ENCODE measurements at places on chromosomes 7 and 10.

GRCh38 chr7:128167042-128167701, 73.9 kb upstream of the LEP start:
- no peak for DNase-seq

GRCh38 chr7:150715738-150716137, 675 bp upstream of the GIMAP1 start:
- no peak for DNase-seq

DNA sequence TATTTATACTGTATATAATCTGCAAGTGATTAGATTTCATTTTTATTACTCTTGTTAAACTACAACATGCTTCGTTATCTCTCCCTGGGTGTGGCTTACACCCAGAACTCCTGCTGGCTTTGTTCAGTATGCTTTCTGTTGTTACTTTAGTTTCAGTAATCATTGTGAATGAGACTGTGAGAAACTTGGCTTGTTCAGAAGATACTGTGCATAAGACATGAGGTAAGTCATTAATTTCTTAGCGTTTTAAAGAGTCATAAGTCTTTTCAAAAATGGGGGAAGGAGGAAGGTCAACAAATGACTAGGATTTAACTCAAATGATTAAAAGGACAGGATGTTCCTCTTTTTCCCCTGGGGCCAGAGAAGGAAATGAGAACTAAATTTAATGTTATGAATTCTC, 11.6 kb upstream of the ADD3 start:
- DNase-seq: no peak

DNA sequence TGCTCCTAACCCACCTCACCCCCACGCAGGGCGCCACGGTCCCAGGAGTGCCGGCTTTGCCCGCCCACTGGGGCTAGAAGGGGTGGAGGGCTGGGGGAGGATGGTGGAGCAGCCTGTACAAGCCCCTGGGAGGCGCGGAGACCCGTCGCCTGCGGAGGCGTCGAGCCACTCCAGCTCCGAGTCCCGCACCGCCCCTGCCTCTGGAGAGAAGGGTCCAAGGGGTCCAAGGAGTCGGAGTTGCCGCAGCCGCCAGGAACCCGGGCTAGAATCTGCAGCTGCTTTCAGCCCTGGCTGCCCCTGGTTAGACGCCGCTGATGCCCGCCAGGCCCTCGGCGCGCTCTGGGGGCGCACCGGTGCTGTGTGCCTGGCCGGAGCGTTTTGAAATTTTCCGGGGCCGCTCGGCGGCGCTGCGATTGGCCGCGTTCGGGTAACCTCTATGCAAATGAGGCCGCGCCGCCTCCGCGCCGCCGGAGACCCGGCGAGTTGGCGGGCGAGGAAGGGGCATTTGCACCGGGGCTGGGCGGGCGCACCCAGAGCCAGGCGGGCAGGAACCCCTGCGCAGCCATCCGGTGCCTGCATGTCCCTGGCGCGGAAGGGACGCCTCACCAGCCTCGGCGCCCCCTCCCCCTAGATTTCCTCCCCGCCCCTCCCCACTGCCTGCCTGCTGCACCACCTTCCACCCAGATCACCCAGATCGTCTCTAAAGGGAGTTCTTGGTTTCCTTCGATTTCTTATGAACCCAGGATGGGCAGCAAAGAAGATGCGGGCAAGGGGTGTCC, at the start of gene HMX2:
Gene HMX2 (plus strand): TSS at position 502 of the 779 bp plus-strand sequence. CDS start 243 bp downstream, at position 745.
- no peak for DNase-seq

DNA sequence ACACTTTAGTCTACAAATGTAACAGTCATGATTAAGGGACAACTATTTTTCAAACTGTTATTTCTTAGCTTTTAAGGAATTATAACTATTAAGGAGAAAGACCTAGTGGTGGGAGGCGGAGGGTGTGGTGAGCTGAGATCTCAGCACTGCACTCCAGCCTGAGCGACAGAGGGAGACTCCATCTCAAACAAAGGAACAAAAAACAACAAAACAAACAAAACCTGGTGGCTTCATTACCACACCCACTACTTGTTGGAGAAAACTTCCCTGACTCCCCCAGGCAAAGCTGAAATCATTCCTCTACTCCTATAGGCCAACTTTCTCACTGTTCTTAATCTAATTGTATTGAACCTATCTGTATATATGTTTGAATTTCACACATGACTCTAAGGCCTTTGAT, 3.2 kb downstream of the POLR1F start:
- DNase-seq: no peak

DNA sequence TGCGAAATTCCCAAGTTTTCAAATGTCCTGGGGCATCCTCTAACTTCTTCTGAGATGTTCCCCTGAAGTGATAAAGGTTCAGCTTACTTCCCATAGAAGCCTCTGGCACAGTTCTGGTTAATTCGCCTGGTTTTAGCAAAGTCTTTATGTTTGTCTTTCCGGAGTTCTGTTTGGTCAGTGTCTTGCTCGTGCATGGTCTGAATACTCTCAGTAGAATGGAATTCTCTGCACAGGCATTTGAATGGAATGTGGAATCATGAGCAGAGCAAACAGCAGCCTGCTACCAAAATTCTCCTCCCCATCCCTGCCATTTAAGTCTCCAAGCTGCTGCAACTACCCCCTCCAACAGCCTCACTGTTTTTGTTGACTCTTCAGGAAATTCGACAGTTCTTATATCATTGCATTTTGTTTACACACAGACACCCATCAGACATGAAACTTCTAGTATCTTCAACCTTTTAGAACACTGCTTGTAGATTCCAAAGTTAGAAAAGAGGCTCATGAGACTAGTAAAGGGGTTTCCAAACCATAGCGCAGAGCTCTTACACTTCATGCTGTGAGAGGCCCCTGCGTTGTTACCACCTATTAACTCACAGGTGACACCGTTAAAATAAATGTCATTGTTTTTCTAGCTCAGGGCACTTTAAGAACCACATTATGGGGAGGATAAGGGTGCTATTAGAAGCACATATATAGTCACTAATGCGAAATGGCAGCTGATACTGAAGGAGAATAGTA, 129.7 kb downstream of the PLCE1 start:
- no peak for DNase-seq

DNA sequence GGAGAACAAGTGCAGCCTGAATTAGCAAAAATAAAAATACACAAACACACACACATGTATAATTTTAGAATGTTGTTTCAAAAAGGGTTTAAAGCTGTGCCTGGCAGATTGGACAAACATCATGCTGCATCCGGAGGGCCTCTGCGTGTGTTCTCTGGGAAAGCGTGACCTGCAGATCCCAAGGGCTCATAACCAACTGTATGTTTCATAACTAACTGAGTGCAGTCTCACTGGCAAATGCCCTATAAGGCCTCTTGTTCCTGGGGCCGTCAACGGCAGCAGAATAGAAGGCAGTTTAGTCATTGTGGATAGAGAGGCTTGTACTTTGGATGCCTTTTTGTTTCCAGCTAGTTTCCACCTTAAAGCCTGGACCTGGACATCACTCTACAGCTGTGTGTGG, 243.8 kb upstream of the KIAA1217 start:
- no peak for DNase-seq

GRCh38 chr7:2607122-2607922, 24.5 kb upstream of the TTYH3 start:
- no peak for DNase-seq

- DNase-seq: no peak
Observed at GRCh38 chr10:1629326-1630198, 107.8 kb downstream of the ADARB2 start.

DNA sequence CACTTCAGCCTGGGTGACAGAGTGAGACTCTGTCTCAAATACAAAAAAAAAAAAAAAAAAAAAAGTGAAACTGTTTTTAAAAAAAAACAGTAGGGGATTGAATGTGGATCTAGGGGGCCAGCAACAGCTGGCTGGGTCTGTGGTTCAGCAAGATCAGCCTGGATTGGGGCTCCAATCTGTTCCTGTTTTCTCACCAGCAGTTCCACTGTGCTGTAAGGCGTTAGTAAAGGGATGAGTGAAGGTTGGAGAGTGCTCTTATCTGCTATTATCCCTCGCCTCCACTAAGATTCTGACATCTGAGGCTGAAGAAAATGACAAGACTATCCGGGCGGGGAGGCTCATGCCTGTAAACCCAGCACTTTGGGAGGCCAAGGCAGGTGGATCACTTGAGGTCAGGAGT, 41.6 kb upstream of the GTF2IRD1 start:
- DNase-seq: no peak

DNA sequence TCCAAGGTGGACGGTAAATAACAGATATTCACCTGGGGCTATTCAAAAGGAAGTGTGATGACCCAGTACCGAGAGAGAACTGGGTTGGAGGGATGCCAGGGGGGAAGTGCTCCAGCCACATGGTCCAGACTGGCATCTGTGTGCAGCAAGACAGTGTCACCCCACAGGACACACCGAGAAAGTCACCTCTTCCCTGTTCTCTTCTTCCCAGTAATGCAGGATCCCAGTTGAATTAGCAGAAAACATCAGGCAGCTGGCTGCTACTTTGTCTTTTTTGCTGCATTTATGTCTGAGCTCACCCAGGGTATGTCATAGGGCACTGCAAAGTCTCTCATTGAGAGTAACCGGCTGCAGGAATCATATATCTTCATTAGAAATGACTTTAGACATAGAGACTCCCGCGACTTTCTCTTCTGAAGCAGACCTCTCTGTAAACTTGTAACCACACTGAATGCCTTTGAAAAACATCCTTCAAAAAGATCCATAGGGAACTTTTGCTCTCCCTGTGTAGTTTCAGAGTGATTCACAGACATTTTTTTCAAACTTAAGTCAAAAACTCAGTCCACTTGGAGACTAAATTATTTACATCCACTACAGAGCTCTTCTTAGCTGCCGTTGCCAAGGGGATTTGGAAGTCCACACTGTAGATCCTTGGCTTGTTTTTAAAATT, 609.0 kb upstream of the DPP6 start:
- no peak for DNase-seq

- DNase-seq: no peak
Observed at GRCh38 chr10:89351780-89352597, 24.2 kb downstream of the IFIT3 start.

GRCh38 chr10:13732465-13732881, 145.7 kb downstream of the PRPF18 start:
- DNase-seq: no peak

GRCh38 chr7:38748056-38748610, 117.0 kb upstream of the AMPH start:
- DNase-seq: no peak

DNA sequence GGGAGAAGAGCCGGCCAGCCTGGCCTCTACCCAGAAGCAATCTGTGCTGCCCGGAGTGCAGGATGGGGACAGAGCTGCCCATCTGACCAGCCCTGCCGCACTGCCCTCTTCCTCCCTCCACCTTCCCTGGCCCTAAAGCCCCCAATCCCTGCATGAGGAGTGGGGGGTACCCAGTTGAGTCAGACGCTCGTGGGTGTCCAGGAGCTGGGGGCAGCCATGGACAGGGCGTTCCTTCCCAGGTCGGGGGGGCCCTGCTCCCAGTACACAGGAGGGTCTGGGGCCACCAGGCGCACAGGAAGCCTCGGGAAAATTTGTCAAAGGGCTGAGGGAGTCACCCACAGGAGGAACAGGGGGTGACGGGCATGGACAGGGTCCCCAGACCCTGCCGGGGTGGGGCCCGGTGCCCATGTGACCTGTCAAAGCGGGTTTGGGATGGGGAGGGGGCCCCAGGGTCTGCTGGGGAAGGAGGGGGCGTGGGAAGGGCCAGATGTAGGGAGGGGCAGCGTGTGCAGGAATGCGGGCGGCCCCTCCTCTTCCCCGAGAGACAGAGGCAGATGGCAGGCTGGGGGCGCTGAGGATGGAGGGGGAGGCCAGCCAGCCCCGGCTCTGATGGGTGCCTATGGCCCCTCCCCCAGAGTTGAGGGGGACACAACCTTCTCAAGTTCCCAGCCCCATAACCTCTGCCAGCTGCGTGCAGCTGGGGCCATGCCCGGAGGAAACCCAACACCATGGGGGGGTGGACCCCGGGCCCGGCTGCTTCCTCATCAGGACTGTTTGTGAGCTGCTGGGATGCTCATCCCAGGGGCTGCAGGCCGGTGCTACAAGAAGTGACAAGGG, 21.5 kb upstream of the GRIFIN start:
- no peak for DNase-seq

DNA sequence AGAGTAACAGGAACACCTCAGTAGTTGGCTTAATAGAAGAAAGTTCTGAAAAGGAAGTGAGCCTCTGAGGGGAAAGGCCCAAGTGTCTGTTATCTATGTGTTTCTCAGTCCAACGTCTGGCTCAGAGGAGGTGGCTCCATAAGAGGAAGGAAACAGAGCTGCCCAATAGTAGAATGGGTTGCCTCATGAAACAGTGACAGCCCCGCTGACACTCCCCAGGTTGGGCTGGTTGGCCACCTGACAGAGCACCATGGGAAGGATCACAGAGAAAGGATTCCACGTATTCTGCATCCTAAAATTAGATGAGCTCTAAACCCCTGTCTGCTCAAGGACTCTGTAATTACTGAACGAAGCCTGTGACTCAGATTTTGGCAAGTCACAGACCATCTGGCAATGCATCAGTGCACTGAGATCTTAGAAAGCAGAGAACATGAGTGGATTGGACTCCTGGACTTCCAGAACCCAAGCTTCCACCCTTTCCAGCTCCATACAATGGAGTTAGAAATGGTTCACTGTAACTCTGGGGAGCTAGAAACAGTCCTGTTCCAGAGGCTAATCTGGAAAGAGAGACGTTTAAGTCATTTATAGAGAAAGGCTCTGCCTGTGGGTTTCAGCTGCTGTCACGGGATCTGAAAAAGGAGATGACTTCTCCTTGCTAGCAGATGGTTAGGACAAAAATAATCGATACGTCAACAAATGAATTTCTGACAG, 2.9 kb downstream of the PKD2L1 start:
- no peak for DNase-seq
